Fibroblast of lung (primary cell): ENCODE measurements at places on chromosomes 3 and 15.

DNA sequence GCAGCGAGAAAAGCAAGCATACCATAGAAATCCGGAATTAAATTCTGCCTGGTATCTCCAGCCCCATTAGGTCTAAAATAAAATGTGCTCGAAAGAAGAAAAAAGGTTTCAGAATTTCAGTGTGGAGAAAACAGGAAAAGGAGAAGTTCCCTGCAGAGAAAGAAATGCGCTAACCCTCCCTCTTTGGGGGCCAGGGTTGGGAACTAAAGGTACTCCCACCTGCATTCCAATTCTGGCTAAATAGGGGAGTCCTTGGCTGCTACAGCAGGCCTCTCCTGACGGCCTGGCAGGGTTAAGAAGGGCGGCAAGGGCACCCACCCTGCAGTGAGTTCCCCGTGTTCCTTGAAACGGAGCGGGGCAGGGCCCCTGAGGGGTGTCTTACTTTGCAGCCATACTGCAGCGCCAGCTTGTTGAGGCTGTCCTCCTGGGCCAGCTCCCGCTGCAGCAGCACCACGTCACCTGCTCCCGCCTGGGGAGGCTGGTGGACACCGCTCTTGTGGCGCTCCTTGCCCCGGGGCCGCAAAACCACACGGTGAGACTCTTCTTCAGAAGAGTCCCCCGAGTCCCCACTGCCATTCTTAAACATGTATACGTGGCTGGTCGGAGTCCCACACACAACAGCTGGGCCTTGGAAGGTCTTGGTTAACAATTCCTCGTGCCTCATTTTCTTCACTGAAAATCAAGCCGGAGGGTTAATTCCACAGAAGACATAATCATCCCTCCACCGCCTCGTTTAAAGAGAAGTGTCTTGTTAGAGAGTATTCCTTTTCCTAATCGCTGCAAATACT is 1.7 kb downstream of the LYSMD4 start:
- no peak for DNase-seq

DNA sequence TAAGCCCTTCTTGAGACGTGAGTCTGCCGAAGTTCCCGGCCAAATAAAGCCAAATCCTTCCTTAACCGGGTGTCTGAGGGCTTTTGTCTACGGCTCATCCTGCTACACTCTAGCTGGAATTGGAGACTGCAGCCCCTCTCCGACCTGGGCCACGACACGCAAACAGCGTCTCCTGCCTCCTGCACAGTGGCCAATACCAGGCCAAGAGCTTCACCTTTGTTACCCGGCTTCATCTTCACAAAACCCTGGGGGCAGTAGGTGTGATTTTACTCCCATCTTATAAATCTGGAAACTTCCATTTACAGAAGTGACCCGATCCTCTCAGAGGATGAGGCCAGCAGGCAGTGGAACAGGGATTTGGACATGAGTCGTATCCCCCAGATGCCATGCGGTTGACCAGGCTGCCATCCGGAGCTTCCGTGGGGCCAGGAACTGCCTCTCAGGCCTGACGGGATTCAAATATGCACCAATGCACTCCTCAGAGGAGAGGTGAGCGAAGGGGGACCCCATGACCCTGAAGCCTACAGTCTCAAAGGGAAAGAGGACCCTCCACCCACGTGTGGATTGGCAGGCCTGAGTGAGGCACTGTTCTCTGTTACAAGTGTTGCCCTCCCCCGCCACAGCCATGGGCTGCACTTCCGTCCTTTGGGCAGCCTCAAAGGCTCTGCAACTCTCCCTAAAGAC is 53.2 kb upstream of the KLF13 start:
- DNase-seq, result no peak

- peak; percentile 95 for DNase-seq
These were observed at the start of the genes LRRC49 and THAP10 for GRCh38 chr15:70892002-70892911. LRRC49 (plus strand) TSS chr15:70892826; CDS start chr15:70892895, 69 bp downstream. THAP10 (minus strand) TSS chr15:70892433; CDS start chr15:70892272, 161 bp downstream.

- DNase-seq, result no peak
These were observed 158.0 kb downstream of the CLSTN2 start for GRCh38 chr3:140092848-140093536.

- no peak for DNase-seq
These were observed 83.6 kb upstream of the MBNL1 start for GRCh38 chr3:152184971-152185686.

DNA sequence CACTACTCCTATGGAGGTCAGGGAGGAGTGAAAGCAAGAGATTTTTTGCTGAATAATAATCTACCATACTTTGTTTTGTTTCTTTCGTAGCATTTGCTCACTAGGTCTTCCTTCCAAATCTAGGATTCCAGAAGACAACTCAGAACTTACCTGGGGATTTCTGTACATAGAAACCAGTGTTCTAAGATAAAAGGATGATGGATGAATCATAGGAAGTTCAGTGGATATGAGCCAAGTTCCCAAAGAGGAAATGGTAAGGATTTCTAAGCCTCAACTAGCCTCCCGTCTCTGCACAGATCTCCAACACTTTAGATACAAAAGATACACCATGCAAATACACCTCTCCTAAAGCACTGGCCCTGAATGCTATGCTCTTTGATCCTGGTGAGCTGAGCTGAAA is 283.9 kb downstream of the TAFA4 start:
- DNase-seq, result no peak

GRCh38 chr15:88344786-88345185 is 88.2 kb upstream of the NTRK3 start:
- no peak for DNase-seq

DNA sequence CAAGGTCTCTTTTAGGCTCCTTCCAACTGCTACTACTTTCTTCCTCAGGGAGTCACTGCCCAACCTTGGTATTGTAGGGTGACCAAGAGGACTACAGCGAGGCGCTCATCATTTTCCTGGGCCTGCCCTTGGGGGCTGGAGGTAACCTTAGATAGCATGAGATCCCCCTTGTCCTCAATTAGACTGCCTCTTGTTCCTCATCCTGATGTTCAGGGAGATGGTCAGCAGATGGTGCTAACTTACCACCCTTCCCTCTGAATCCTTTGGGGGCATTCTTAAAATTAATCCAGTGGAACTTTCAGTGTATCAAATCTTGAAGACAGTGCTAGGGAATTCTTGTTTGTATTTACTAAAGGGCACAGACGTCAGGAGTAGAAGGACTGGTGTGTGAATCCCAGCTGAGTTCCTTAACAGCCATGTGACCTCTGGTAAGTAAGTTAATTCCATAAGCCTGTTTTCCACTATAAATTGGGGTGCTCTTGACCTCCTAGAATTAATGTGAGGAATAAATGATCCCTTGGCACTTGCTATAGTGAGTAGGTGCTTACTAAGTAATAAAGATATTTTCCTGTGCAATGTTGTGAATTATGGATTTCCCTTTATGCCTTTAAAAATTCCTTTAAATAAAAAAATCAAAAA is 4.1 kb upstream of the CLPX start:
- peak; percentile 78 for DNase-seq

DNA sequence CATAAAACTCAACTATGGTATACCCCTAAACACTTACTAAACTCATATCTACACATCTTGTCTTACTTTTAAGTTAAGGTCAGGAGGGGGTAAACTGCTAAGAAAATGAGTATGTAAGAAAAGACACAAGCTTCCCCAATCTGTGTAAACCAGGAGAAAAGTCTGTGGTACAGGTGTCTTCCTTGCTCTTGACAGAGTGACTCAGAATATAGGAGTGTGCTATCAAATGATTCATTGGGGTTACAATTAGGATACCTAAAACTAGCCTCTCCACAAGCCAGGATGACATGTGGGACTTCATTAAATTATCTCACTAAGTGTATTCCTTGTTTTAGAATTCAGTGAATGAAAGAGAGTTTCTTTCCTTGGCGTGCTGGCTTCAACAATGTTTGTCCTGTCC is 274.8 kb downstream of the BBX start:
- DNase-seq, result no peak

GRCh38 chr3:194112120-194113106 is 23.5 kb upstream of the HES1 start:
- peak; percentile 51 for DNase-seq

DNA sequence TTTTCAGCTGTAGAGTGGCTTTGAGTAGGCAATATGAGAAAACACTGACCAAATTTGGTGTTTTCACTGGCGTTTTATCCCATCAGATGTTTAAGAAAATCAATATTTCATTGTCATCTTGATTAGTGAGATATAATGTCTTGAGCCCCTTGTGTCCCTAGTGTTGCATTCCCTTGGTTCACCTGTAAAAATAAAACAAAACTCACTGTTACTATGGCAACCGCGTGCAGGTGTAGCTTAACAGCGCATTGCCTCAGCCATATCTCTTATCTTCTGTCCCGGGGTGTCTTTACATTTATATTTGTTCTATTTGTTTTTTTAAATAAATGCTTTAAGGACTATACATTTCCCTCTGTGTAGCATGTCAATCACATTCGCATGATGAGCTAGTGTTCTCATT is 551.6 kb downstream of the ZIC1 start:
- DNase-seq, result no peak

DNA sequence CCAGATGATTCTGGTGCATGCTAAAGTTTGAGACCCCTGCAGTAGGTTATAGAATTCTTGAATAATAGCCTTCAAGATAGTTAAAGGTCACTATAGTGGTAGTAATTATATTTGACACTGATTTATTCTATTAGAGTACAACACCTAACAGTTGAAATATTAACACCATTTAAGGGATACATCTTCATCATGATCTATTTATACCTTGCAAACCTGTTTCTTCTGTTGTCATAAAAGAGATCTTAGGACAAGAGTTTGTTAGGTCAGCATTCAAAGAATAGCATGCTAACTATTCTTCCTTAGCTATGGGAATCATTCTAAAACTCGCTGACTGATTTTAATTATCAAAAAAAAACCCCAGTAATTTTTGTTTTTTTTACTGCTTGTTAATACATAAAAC is 46.5 kb downstream of the TSC22D2 start:
- no peak for DNase-seq

- peak; percentile 18 for DNase-seq
These were observed 145.7 kb downstream of the TLE3 start for GRCh38 chr15:69951898-69952555.

GRCh38 chr15:58311556-58311955 is 120.2 kb upstream of the LIPC start:
- no peak for DNase-seq

- no peak for DNase-seq
These were observed 227.6 kb downstream of the ADAMTS9 start for GRCh38 chr3:64460141-64460730.

DNA sequence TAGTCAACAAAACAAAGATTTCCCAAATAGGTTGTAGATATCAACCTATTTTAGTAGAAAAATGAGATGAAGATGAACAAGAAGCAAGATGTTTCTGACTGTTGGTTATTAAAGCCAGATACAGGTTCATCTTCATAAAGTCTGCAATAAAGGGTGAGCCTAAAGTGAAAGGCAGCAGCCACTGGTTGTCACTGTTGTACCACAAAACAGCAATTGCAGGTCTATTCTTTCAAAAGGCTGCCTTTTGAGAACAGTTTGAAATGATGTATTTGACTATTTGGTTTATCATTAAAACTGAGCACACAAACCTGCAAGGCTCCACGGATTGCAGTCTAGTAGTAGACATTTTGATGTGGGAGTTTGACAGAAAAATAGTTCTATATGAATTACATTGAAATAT is 543.4 kb downstream of the GBE1 start:
- peak; percentile 49 for DNase-seq

DNA sequence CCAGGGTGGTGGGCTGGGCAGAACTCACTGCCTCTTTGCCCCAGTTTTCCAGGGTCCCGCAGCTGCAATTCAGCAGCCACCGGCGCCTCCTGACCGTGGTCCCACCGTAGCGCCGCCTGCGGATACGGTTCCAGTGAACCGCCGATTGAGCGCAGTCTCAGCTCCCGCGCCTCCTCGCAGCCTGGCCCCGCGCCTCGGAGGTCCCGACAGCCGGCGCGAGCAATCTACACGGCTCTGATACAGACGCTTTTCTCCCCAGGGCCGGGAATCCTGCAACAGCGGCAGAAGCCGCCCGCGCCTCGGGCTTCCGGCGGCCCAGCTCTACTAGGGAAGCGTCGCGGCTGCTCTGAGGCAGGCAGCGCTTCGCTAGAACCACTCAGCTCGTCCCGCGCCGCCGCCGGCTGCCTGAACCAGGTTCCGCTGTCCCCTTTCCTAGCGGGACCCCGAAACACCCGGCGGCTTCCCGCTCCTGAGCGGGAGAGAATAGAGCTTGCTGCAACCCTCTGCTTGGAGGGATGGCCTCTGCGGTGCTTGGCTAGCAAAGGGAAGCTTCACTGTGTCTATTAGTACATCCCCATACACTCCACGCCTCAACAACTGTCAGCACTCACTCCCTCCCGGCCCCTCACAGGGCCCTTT is 3.1 kb downstream of the FOXL2NB start:
- DNase-seq, result peak; percentile 21

GRCh38 chr3:116388867-116389385 is 56.4 kb downstream of the LSAMP start:
- DNase-seq, result no peak

GRCh38 chr15:78751602-78751979 is 59.7 kb downstream of the ADAMTS7 start:
- no peak for DNase-seq

DNA sequence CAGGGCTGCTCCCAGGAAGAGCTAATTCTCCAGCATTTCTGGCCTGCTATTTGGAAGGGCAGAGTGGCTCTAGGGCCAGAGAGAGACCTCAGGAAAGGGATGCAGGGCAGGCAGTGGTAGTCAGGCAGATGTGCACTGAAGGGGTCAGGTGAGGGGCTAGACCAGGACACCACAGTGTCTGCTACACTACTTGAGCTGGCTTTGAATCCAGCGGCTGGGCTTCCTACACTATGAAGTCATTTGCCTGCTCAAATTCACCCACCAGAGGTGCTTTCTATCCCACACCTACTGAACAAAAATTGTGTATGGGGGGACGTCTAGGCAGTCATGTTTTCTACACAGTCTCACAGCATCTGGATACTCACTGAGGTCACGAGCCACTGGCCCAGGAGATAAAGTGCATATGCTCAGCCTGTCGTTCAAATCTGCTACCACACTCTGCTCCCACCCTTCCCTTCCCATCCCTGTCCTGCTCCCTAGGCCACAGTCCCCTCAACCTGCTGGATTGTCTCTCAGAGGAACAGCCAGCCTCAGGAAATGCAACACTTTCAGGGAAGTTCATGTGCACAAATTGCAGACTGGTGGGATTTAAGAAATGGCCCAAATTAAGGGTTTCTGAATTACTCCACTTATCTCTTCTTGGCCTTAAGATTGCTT is 49.9 kb upstream of the SLC6A11 start:
- no peak for DNase-seq

- DNase-seq, result no peak
These were observed 85.5 kb downstream of the TM4SF4 start for GRCh38 chr3:149560001-149560400.

- DNase-seq, result no peak
These were observed 3.2 kb downstream of the MORC1 start for GRCh38 chr3:109114746-109115145.

GRCh38 chr15:44646460-44646859 is 17.0 kb downstream of the SPG11 start:
- no peak for DNase-seq

DNA sequence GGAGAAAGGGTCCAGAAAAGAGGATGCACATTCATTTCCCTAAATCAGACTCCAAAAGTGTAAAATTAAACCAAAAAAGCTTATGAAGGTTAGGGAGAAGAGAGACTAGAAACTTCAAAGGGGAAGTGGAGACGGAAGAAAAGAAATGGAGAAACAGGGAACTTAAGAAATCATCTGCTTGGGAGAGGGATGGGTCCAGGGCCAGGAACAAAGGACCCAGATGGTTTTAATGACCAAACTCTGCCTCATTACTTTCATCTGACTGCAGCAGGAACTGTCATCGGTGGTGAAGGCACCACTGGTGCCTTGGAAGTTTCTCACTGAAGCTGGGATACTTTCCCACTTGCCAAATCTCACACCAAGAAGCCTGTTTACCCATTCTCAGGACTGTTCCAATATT is 70.5 kb upstream of the SLC4A7 start:
- DNase-seq, result no peak
